Activated T-cell treated with anti-CD3 and anti-CD28 coated beads, Interleukin-2, amount 50 U/mL, for 24 hours (primary cell): ENCODE measurements at places on chromosomes 12 and 14.

DNA sequence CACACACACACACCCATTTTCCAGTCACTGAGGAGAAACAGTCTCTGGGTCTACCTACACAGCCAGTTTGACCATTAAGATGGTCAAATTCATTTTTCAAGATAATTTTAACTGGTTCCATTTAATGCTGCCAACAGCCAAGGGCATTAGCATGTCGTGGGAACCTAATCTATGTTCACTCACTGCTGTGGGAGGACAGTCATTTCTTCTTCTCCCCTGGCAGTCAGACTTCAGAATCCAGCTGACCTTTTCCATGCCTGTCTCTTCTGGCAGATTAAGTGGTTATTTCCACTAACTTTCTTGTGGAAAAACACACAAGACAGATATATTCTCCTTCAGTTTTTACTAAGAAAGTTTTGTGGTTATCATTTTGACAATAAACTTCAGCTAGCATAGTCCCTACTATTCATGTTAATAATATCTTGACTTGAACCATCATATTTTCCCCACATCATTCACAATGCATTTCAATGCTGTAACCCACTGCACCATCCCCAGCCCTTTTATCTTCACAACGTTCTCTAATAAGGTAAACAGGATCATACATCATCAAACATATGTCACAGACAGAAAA lies 82.2 kb downstream of the DAD1 start:
- DNase-seq, result no peak

- no peak for DNase-seq
Observed at GRCh38 chr14:85122690-85123089, 407.3 kb upstream of the FLRT2 start.

GRCh38 chr14:55192054-55192621 lies 753 bp upstream of the DLGAP5 start:
- no peak for DNase-seq

- DNase-seq, result no peak
Observed at GRCh38 chr12:53391724-53392123, 11.7 kb downstream of the SP1 start.
